Esophagus squamous epithelium (tissue), 5 donors: ENCODE measurements at places on chromosomes 2 and 18.

GRCh38 chr2:71736986-71737385, 283.6 kb downstream of the DYSF start:
- DNase-seq, result no peak

- no peak for DNase-seq
Measured at GRCh38 chr2:70959271-70959761, 19.1 kb upstream of the ANKRD53 start.

- DNase-seq, result no peak
Measured at GRCh38 chr2:117855886-117856285, 41.4 kb downstream of the DDX18 start.

DNA sequence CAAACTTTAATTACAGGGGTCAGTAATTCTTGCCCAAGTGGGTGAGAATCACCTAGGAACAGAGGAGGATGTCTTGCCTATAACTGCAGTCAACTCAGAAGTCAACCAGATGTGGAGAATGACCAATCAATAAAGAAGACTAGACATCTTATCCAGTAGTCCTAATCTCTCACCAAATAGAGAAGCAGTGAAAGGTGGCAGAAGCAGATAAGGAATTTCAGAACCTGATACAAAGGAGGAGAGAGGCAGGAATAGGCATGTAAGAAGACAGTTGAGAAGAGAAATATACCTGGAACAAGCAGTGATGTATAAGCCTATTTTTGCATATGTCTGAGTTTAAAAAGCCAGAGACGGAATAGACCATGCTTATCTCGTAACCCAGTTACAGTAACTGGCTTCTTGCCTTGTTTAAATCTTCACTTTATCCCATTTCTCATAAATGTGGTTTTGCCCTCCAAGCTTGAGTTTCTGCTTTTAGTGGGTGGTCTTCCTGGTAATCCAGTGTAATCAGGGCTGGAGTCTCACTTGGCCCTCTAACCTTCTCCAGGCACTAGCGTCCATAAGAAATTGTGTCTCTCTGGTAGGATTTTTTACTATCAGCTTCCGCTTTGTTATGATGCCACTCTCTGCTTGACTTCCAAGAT, 401.0 kb downstream of the SUCLG1 start:
- DNase-seq, result no peak

- no peak for DNase-seq
Measured at GRCh38 chr2:38907743-38908562, 18.3 kb downstream of the ARHGEF33 start.

- DNase-seq, result no peak
Measured at GRCh38 chr2:52074130-52074719, 1042.3 kb upstream of the NRXN1 start.

- no peak for DNase-seq
Measured at GRCh38 chr2:183163821-183164649, 39.8 kb downstream of the NUP35 start.

DNA sequence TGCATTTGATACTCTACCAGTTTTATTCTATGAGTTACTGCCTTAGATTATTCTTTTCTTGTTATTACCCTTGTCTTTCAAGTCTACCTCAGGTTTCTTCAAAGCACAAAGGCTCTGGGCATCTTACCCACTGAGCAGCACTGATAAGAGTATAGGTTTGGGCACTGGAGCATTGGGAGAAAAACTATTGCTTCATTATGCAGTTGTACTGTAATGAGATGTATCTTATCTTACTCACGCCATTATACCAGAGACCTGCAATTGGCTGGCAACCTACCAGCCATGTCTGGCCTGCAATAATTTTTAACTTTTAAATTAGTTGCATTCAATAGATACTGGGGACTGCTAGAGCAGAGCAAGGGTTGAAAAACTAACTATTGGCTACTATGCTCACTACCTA, 18.9 kb upstream of the SRBD1 start:
- no peak for DNase-seq

DNA sequence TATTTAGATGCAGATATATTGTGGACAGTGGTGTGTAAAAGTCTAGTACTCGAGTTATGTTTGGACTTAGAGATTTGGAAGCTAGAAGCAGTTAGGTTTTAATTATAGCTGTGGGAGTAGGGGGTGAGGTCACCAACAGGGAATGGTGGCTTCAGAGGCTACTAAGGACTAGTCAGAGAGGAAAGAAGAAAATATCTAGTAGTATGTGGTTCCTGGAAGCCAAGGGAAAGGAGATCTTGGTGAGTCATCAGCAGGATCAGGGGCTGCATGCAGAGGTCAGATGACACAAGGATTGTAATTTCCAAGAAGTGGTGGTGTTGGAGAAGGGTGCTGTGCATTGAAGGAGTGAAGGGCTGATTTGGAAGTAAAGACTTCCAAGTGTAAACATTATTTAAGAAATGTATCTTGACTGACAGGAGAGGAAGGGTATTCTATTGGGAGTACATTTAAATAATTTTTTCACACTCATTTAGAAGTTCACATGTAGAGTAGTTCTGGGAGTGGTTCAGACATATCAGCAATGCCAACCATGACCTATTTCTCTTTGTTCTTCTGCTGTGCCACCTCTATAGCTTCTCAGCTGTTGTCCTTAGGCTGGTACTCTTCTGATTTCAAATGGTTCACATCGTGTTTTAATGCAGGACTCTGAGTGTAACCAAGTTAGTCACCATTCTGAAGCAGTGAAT, 59.1 kb downstream of the ACSL3 start:
- DNase-seq, result no peak

DNA sequence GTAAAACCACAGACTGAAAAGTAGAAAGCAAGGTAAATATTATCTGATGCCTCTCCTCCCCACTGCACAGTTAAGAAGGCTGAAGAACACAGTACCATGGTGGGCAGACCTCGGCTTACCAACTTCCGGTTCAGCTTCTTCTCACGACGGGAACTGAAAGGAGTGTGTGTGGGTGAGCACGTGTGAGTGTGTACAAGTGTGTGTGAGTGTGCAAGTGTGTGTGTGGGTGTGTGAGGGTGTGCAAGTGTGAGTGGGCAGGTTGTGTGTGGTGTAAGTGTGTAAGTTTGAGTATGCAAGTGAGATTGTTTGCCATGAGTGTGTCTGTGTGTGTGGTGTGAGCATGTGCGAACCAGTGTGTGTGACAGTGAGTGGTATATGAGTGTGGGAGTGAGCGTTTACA, 103.5 kb downstream of the ADD2 start:
- DNase-seq, result no peak

- no peak for DNase-seq
Measured at GRCh38 chr2:180653481-180653880, 326.9 kb upstream of the UBE2E3 start.

DNA sequence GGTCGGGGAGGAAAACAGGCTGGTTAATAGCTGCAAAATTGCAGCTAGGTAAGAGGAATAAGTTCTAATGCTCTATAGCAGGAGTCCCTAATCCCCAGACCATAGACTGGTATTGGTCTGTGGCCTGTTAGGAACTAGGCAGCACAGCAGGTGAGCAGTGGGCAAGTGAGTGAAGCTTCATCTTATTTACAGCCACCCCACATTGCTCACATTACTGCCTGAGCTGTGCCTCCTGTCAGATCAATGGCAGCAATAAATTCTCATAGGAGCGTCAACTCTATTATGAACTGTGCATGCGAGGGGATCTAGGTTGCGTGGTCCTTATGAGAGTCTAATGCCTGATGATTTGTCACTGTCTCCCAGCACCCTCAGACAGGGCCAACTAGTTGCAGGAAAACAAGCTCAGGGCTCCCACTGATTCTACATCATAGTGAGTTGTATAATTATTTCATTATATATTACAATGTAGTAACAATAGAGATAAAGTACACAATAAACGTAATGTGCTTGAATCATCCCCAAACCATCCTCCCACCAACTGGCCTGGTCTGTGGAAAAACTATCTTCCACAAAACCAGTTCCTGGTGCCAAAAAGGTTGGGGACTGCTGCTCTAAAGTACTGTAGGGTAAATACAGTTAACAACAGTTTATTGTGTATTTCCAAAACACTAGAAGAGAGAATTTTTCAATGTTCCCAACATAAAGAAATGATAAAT, 91.7 kb upstream of the TFCP2L1 start:
- no peak for DNase-seq

DNA sequence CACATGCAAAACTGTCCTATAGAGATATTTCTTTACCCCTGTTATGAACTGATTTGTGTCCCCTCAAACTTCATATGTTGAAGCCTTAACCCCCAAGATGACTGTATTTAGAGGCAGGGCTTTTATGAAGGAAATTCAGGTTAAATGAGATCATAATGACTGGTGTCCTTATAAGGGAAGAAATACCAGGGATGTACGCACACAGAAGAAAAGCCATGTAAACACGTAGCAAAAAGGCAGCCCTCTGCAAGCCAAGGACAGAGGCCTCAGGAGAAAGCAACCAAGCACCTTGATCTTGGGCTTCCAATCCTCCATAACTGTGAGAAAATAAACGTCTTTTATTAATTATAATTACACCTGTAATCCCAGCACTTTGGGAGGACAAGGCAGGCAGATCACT, 101.3 kb upstream of the NDUFV2 start:
- DNase-seq, result no peak

DNA sequence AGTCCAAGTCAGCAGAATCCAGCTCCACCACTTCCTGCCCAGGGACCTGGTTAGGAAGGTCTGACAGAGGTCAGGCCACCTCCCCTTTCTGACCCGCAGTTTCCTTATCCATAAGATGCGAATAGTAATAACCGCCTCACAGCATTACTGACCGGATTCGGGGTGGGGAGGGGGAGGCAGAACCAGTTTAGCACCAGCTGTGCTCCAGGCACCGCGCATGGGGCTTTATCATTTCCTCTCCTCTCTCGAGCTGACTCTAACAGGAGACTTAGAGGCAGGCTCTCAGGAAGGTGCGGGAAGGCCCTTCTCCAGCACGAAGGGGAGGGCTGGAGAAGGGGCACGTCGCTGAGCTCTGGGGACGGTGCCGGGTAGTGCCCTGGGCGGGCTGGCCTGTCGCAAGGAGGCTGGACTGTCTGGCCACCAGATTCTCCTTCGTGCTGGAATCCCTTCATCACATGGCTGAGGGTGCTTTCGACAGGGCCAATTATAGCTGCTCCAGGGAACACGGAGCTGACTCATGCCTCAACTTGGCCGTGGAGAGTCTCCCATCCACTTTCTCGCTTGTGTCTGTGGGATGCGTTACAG, 5.7 kb downstream of the EHD3 start:
- DNase-seq, result no peak

- DNase-seq, result no peak
Measured at GRCh38 chr2:239369631-239370161, 31.1 kb downstream of the HDAC4 start.

- no peak for DNase-seq
Measured at GRCh38 chr2:78093436-78093835, 571.3 kb upstream of the LRRTM4 start.

DNA sequence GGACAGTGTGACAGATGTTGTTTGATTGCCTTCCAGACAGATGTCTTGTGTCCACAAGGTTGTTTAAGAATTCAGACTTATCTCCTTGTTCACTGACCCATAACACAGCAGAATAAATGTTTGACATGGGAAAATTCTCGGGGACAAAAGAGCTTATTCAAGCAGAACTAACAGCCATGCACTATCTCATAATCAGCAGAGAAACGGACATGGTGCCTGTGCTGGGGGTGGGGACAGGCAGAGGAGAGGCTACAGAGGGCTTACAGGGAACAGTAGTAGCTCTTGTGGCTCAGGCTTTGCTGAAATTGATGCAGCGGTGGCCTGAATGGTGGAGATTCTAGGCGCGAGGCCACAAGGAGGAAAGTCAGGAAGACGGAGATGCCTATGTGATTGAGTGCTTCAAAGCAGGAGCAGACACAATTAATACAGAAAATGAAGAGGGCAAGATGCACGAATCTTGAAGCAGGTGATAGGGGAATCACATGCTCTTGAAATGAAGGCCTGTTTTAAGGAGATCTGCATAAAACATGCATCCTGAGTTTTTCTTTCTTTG, 62.0 kb upstream of the CAB39 start:
- DNase-seq, result no peak

DNA sequence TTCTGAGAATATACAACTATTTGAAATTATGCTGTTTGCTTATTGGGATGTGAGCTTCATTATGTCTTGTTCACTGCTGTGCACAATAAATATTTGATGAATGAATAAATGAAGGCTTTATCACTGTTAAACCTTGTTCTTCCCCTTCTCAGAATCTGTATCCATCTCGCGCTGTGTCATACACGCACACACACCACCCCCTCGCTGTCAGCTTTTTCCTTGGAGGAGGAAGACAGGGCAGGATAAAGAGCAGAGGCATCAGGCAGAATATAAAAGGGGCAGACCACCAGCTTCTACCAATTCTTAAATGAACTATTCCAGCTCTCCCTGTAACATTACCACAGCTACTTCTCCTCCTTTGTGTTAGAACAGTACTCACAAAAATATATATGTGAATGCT, 75.0 kb downstream of the CD226 start:
- no peak for DNase-seq

DNA sequence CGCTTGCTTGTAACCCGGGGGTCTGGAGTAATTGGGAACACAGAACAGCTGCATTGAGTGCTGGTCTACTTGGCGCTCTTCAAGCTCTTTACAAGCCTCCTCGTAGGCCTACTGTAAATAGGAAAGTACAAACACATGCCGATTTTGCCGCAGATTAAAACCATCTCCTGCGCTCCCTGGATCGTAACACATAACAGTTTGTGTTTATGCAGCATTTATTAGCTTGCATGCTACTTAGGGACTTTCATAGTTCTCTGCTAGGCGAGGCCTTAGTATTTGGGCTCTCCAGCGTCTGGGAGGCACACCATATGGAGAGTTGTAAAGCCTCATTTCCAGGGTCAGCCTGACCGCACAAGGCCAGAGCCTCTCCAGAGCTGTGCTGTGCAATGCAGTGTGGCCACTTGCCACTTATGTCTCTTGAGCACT, 84.0 kb upstream of the HAAO start:
- no peak for DNase-seq

DNA sequence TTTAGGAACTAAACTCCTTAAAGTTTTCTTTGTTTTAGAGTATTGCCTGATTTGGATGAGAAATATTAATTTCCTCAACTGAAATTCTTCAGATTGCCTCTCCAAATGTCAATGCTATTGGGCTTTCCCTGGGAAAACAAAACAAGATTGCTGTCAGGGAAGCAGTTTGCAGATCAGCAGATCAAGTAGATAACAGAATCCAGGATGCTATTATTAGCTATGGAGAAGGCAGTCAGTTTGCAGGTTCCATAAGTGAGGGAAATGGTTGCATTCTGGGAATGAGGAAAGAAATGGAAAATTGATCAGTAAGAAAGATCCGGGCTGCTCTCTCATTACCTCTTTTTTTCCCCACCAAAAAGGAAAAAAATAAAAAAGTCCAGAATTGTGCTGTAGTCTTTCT, 11.0 kb downstream of the LINC00305 start:
- no peak for DNase-seq

- DNase-seq, result no peak
Measured at GRCh38 chr2:204069804-204070203, 133.2 kb downstream of the ICOS start.

DNA sequence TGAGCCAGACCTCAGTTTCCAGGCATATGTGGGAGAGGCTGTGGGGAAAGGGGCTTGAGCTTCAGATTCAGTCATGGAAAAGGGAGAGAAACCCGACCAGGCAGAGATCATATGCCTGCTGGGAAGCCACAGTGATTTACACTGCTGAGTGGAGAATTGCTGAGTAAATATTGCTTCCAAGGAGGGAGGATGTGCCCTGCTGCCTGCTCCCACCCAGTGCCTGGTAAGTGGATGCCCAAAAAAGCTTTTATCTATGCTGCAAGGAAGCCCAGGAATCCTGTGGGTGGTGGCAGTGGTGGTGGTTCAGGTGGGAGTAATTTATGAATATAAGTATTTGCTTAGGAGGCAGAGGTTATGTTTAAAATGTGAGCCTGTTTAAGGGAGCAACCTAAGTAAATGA, 39.5 kb downstream of the INO80C start:
- DNase-seq, result no peak

- no peak for DNase-seq
Measured at GRCh38 chr2:97769308-97769707, 55.9 kb downstream of the ZAP70 start.
